ENCODE measurements at places on chromosomes 7 and 10. TPM values are rescaled to one million over a fixed set of nuclear protein-coding genes. Genes with fewer than 3 reads are reported as not detected.

Gene FAM20C
- 1.1 TPM for total RNA-seq

- H3K27ac ChIP-seq: no peak overlapping the region
- H3K4me3 ChIP-seq: no peak overlapping the region
- no peaks in the 10 kb centered on the region for H3K36me3 ChIP-seq
- H3K4me1 ChIP-seq: no peaks in the 10 kb centered on the region
- no peak for DNase-seq
- H3K27me3 ChIP-seq: no peaks in the 10 kb centered on the region
Measured at GRCh38 chr7:49324707-49325106, 400.4 kb downstream of the CDC14C start.

Gene ASB10
- total RNA-seq: not detected

Gene FAM25C
- not detected for total RNA-seq

DNA sequence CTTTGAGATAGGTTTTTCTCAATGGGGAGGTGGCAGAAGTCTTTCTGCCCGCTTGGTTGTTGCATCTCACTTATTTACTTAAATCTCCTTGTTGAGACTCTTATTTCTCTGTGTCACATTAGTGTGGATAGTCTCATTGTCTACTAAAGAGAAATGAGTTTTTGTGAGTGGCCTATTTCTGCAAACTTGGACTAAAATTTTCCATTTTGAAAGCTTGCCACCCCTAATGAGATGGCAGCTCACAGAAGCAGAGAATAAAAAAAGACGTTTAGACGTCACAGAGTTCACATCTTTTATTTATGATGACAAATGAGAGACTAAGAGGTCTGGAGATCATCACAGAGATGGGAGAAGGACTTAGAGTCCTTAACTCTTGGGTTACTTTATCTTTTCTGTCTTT lies 262.7 kb upstream of the PHYHIPL start:
- no peaks in the 10 kb centered on the region for H3K27me3 ChIP-seq
- DNase-seq: no peak
- no peaks in the 10 kb centered on the region for H3K36me3 ChIP-seq

- H3K27me3 ChIP-seq: no peaks in the 10 kb centered on the region
- no peak for DNase-seq
- H3K36me3 ChIP-seq: peaks cover 11% of the 10 kb centered on the region
- no peak overlapping the region for H3K27ac ChIP-seq
- no peak overlapping the region for H3K4me3 ChIP-seq
Measured at GRCh38 chr7:130135208-130136205, 65.2 kb downstream of the KLHDC10 start.

Gene TET1
- total RNA-seq: 0.72 TPM

DNA sequence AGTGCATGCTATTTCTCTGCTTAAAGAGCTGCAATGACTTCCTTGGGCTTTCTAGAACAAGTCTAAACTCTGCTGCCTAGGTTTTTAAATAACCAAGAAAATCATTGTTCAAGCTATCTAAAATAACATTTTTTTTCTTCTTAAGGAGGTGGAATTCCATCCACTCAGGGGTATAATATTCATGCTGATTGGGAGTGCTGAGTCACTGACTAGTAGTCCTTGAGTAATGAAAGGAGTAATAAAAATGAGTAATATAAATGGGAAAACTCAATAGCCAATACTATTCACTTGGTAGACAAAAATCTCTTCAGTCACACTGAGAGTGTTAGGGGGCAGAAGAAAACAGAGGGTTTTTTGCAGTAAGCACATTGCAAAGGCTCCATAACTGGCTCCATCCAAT lies 72.0 kb downstream of the GFRA1 start:
- H3K4me3 ChIP-seq: no peak overlapping the region
- H3K4me1 ChIP-seq: no peaks in the 10 kb centered on the region
- peaks cover 13% of the 10 kb centered on the region for H3K27me3 ChIP-seq
- no peak for DNase-seq
- H3K27ac ChIP-seq: no peak overlapping the region

Gene CFAP58
- 0.34 TPM for total RNA-seq

Gene RPEL1
- 0.10 TPM for total RNA-seq

- no peak for DNase-seq
- no peaks in the 10 kb centered on the region for H3K36me3 ChIP-seq
- no peak overlapping the region for H3K27ac ChIP-seq
Measured at GRCh38 chr7:4208086-4208485, 474.0 kb upstream of the FOXK1 start.

Gene ANKMY2
- total RNA-seq: 12.1 TPM

Gene ITIH2
- total RNA-seq: not detected

Gene EPHA1
- total RNA-seq: 2.3 TPM

- DNase-seq: no peak
- H3K4me3 ChIP-seq: no peak overlapping the region
- no peak overlapping the region for H3K27ac ChIP-seq
- no peaks in the 10 kb centered on the region for H3K27me3 ChIP-seq
- H3K4me1 ChIP-seq: peaks cover 14% of the 10 kb centered on the region
Measured at GRCh38 chr7:7923818-7924217, 44.8 kb upstream of the GLCCI1 start.

DNA sequence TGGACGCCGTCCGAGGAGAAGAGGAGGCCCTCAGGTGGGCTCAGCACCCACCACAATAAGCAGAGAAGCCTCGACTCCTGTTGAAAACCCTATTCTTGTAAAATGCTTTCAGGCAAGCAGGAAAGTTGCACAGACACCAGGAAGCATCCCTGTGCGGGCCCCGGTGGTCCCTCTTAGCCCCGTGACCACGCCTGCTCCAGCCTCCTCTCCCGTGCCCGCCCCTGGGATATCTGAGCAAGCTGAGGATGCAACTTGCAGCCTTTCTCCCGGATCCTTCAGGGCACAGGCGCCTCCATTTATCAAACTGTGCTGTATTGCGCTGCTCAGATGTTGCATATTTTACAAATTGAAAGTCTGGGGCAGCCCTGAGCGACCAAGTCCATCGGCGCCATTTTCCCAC lies 72.7 kb downstream of the CFAP46 start:
- H3K4me3 ChIP-seq: no peak overlapping the region
- H3K27ac ChIP-seq: no peak overlapping the region
- DNase-seq: no peak
- H3K4me1 ChIP-seq: peaks cover 5% of the 10 kb centered on the region
- H3K36me3 ChIP-seq: no peaks in the 10 kb centered on the region

Gene TMEM254
- 11.1 TPM for total RNA-seq

DNA sequence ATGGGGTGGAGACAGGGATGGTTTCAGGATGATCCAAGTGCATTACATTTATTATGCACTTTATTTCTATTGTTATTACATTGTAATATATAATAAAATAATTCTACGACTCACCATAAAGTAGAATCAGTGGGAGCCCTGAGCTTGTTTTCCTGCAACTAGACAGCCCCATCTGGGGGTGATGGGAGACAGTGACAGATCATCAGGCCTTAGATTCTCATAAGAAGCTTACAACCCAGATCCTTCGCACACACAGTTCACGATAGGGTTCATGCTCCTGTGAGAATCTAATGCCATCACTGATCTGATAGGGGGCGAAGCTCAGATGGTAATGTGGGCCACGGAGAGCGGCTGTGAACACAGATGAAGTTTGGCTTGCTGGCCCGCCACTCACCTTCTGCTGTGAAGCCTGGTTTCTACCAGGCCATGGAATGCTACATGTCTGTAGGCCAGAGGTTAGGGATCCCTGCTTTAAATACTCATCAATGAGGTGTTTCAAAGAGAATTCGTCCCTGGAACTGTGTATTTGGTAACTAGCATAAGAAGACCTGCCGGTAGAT lies 21.2 kb upstream of the PRKCQ start:
- no peak for DNase-seq
- H3K27me3 ChIP-seq: no peaks in the 10 kb centered on the region
- peaks cover 55% of the 10 kb centered on the region for H3K36me3 ChIP-seq
- H3K27ac ChIP-seq: peak overlapping the region; percentile 93
- H3K4me3 ChIP-seq: peak overlapping the region; percentile 27

- no peaks in the 10 kb centered on the region for H3K27me3 ChIP-seq
- H3K4me1 ChIP-seq: no peaks in the 10 kb centered on the region
- H3K4me3 ChIP-seq: no peak overlapping the region
- no peaks in the 10 kb centered on the region for H3K36me3 ChIP-seq
Measured at GRCh38 chr7:18191862-18192625, 164.4 kb upstream of the PRPS1L1 start.

Gene EN2
- total RNA-seq: not detected

Gene FOXI2
- total RNA-seq: not detected

DNA sequence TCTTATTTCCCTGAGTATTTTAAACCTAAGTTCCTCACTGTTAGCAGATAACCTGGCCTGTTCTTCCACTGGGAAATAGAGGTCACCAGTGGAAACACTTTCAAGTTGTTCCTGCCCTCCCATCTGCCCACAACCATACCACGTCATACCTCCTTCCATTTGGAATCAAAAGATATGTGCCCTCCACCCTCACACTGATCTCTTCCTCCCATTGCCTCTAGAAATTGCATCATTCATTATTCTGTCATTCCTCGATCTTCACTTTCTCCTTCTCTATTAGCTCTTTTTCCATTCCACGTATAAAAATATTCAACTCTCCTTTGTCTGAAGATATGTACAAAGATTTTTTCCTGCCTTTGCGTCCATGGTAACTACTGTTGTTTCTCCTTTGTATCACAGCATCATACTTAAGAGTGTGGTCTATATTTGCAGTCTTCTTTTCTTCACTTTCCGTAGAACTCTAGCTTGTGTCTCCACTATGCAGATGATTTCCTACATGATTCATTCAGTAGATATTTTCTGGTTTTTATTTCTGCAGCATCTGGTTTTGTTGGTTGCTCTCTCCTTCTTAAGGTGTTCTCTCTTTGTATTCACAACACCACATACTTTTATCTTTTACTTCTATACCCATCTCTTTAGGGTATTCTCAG lies 312.3 kb downstream of the REEP3 start:
- H3K27ac ChIP-seq: no peak overlapping the region
- H3K4me3 ChIP-seq: no peak overlapping the region
- H3K27me3 ChIP-seq: peaks cover 8% of the 10 kb centered on the region
- DNase-seq: no peak

Data from activated naive CD8-positive, alpha-beta T cell treated with anti-CD3 and anti-CD28 coated beads for 36 hours (primary cell).